Stimulated activated CD8-positive, alpha-beta memory T cell treated with anti-CD3 and anti-CD28 coated beads, Interleukin-4, amount 100 ng/mL, for 1 hour (primary cell): ENCODE measurements at places on chromosomes 16 and 17.
A peak's percentile ranks its signal among the peaks of the same experiment; 100 is the strongest.

- no peak for DNase-seq
Measured at GRCh38 chr17:49873466-49873865, 25.6 kb upstream of the TAC4 start.

DNA sequence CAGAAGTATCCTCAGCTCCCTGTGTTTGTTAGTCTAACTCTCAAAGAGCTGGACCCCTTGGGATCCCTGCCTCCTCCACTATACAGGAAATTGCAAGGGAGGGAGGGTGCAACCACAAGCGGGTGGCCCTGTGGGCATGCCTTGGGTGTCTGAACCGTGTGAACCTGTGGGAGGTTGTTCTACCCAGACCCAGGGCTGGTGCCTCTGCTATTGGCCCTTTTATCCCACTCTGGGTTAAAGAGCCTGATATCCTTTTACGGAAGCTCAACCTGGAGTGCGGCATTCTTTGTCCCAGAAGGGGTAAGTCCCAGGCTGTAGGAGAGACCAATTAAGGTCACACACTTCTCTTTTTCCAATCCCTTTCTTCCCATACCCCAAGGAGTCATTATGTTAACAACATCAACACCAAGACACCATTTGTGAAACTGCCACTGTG lies 53.4 kb downstream of the ARSG start:
- no peak for DNase-seq

- DNase-seq = no peak
Measured at GRCh38 chr16:49713770-49714169, 142.1 kb downstream of the ZNF423 start.

- DNase-seq = no peak
Measured at GRCh38 chr16:87535457-87535854, 42.6 kb upstream of the ZCCHC14 start.

- no peak for DNase-seq
Measured at GRCh38 chr16:75024594-75024993, 25.8 kb downstream of the ZNRF1 start.

DNA sequence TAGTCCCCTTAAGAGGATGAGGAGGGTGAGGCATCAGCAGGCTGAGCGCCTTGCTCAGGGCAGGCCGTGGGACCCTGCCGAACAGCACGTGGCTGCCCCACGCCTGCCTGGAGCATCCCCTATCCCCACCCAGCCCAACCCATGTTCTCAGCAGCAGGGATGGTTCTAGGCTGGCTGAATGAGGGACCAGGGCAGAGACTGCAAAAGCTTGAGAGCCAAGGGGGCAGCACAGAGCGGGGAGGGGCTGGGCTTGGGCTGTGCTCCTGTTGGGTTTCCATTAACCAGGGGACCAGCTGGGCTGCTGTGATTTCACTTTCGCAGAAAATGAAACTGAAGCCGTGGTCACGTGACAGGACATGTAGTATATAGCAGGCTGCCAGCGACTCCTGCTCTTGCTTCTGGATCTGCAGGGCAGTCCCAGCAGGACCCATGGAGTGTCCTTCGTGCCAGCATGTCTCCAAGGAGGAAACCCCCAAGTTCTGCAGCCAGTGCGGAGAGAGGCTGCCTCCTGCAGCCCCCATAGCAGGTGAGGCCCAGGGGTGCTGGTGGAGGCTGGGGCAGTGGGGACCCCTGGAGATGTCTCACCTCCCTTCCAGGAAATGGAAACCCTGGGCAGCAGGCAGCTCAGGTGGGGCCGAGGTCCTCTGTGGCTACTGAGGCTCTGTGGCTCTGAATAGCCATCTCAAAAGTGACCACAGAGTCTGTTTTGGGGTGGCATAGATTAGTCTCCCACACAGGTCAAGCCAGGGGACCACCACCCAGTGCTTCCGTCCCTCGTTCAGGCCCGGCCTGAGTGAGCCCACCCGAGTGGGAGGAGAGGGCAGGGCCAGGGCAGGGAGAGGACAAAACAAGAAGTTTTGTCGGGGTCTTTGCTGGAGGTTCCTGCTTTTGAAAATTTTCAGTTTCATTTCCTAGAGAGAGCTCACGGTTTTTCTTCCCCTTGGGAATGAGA lies 2.9 kb downstream of the RNF213 start:
- DNase-seq = peak; percentile 53

GRCh38 chr16:5011637-5012036 lies 22.1 kb downstream of the NAGPA start:
- no peak for DNase-seq

DNA sequence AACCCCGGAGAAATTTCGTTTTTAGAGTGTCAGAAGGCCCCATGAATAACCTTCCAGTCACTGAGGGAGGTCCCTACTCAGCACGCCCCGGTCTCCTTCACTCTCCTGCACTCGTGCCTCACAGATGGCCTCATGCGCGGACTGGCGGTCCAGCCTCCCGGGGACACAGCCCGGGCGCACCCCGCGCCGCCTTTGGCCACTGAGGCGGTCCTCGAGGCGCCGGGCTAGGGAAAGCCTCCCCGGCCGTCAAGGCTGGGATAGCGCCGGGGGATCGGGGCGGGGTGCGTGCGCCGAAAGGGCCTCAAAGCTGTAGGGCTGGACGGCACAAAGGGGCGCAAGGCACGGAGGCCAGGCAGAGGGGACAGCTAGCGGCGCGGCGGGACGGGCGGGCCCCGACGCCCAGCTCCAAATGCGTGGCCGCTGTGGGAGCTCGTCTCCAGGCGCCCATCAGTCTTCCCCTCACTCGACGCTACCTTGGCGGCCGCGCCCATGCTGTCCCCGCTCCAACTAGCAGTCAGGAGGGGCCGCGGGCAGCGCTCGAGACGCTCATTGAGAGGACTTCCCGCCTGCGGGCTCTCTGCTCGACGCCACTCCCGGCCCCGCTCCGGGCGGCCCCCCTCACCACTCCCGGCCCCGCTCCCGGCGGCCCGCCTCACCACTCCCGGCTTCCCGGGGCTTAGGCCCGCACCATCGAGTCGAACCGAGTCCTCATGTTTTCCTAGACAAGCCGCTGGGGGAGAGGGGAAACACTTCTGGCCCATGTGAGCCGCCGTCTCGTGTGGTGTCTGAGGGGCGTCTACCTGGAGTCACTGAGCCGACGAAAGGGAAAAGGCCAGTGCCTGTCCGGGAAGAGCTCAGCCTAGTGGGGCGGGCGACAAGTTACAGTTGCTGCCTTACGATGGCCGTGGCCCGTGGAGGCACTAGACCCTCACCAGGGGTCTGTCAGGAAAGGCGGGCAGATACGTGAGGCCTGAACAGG lies at the start of gene USP6:
Gene USP6, plus strand, starts transcription at position 360 of the 979 bp plus-strand sequence. CDS start 14,336 bp downstream, outside the sequence.
- DNase-seq = no peak

- DNase-seq = no peak
Measured at GRCh38 chr16:12016291-12016947, 39.9 kb downstream of the SNX29 start.
